NCI-H1436 (cell line): ENCODE measurements at places on chromosomes 5 and 9.

DNA sequence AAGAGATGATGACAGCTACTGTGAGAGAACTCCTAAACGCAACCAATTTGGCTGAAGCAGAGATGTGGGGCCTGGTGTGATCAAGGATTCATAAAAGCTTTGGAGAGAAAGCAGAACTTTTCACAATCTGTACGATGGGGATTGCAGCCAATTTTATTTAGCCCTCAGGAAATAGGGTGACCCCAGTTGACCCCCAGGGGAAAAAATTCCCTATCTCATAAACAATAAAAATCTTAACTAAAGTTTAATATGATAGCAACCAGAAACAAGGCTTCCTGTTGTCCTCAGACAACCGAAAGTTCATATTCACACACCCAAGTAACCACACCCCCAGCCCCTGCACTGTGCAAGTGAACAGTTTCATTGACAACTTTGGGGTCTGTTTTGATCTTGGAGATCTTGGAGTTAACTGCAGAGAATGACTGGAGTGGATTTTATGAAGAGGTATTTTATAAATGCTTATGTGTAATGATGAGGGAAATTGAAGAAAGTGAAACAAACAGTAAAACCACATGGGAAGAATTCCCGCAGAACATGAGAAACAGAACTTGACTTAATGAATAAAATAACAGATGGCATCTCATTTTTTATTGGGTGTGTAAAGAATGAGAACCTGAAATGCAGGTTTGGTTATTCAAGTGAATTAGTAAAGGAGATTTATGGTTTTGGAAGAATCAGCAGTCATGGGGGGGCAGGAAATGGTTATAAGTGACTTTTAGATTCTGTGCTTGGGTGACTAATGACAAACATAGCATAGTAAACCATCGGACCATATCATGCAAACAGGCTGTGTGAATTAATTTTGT lies 94.5 kb downstream of the PDE4D start:
- no peak for DNase-seq

DNA sequence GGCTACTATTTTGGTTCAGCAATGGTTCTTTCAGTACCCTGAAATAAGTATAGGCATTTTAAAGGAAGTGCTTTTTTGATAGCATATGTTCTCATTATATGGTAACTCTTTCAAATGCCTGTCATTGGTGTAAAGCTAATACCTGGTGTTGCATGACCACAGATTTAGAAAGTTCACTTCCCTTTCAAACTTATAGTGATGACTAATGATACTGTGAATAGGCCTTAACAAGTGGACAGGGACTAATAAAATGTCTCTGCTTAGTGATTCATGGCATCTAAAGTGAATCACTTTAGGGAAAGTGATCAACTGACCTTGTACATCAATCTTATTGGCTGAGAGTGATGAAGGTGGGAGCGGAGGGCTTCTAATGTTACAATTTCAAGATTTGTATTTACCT lies 21.6 kb downstream of the MRPL22 start:
- no peak for DNase-seq

DNA sequence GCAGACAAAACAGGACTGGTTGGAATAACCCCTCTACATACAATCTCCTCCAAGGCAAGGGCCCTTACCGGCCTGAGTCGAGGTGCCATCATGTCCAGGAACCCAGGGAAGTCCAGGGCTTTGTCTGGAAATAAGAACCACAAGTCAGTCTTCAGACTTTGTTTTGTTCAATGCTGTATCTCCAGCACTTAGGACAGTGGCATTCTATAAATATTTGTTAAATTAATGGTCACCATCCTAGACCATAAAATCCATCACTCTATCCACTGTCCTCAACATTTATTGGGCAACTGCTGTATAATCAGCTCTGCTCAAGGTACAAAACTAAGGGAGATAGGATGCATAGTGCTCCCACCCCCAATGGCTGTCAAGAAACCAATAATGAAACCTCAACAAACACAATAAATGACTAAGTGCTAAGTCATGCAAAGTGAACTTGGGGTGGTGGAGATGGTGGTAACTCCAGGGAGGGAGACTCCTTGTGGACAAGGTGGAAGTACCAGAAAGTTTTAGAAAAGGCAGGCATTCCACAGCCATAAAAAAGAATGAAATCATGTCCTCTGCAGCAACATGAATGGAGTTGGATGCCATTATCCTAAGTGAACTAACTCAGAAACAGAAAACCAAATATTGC lies 5.0 kb downstream of the RELL2 start:
- DNase-seq, result no peak

GRCh38 chr5:152900332-152900731 lies 495.3 kb upstream of the NMUR2 start:
- no peak for DNase-seq

DNA sequence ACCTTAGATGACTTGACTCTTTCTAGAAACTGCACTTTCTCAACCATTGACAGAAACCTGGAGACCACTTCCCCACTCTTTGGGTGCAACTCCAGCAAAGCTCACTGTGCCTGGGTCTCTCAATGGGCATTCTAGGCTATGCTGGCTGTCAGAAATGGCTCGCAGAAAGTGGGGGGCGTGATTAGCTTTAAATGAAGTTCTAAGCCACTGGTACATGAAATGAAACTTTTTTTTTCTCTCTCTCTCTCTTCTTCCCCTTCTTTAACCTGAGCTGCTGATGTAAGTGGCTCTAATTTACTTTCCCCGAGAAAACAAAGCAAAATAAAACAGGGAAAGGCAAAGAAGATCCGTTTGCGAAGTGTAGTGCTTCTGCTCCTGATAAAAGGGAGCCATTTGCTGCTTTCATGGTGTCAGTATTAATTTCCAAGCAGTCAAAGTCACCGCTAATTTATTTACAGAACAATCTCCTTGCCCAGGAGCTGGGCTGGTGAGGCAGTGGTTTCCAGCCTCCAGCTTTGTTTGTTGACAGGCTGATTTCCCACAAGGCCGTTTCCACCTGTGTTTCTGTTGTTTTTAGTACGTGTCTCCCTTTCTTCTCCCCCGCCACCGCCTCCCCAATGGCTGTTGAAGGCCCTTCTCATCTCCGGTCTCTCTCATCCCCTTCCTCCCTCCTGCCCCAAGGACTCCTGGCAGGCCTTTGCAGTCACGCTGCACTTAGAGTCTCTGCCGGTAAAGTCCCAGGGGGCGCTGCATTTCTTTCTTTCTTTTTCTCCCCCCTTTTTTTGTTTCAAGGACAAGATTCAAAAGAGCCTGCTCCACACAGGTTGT lies 422.9 kb downstream of the EBF1 start:
- peak; percentile 75 for DNase-seq

DNA sequence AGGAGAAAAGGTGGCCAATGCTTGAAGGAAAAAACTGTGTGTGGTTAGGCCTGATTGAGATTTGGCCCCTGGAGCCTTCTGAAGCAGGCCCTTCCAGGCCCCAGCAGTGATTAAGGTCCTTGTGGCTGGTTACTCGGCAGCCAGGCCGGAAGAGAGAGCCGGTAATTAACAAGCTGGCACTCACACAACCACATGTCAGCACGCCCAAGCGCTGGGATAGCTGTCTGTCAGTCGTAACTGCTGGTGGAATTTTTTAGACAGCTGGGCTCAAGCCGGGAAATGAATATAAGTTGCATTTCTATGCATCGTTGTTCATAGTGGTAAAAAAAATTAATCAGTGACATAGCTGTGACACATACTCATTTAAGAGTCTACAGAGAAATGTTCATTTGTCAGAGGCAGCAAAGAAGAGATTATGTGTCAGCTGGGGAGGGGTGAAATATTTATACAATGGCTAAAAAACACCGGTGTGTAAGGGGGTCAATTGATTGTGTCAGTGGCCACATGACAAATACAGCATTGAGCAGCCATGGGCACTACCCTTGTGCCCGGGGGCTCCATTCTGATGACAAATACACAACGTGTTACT lies 13.7 kb upstream of the ARAP3 start:
- DNase-seq, result no peak

DNA sequence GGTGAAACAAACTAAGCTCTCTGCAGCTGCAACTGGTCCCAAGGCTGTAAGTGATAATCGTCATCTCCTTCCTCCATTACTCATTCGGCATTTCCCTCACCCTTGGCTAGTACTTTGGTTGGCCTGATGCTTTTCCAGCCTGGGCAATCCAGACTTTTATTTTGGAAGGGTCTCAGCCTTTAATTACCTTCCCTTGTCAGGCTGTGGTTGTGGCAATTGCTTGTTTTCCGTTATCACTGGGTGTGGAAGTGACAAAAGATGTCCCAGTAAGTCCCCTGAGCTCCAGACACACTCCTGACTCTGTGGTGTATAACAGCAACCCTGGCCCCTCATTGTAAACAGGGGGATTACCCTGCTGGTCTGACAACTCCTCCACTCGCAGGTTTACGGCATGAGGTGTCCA lies 6.3 kb upstream of the FAF2 start:
- DNase-seq, result no peak

DNA sequence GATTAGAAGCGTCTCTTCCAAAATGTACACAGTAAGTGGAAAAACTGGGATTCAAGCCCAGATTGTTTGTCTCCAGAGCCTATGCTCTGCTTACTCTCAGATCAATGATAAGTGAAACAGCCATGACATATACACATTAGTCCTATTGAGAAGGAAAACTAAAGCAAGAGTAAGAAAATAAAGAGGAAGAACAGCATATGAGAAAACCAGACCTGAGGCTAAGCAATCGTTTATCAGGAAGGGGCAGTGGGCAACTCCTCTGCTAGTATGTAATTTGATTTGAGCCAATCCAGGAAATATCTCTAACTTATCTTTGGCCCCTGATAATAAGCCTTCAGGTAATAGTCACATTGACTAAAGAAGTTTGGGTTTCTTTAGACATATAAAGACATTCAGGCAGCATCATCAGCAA lies 789.9 kb upstream of the C9orf72 start:
- DNase-seq, result no peak

- no peak for DNase-seq
Observed at GRCh38 chr9:116504893-116505480, 182.1 kb upstream of the TRIM32 start.

GRCh38 chr9:16133556-16134227 lies 580.8 kb downstream of the CCDC171 start:
- peak; percentile 43 for DNase-seq

- DNase-seq, result no peak
Observed at GRCh38 chr9:134196911-134197310, 32.5 kb upstream of the RNU6ATAC start.

DNA sequence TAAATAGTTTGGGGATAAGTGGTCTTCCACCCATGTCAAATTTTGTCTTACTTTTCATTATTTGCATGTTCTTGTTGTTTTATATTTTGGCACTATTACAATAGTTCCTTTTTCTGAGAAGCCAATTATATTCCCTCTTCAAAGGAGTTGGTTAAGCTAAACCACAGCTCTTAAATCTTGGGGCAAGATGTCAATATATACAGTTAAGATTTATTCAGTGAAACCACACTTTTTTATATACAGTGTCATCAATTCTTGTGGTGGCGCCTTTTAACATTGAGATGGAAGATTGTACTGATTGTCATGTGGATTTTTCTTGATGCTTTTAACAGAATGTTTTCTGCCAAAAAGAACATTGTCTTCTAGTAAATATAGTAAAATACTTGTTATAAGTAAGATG lies 104.1 kb downstream of the MTREX start:
- DNase-seq, result no peak

- DNase-seq, result no peak
Observed at GRCh38 chr9:137303151-137303892, 1.3 kb upstream of the NRARP start.

DNA sequence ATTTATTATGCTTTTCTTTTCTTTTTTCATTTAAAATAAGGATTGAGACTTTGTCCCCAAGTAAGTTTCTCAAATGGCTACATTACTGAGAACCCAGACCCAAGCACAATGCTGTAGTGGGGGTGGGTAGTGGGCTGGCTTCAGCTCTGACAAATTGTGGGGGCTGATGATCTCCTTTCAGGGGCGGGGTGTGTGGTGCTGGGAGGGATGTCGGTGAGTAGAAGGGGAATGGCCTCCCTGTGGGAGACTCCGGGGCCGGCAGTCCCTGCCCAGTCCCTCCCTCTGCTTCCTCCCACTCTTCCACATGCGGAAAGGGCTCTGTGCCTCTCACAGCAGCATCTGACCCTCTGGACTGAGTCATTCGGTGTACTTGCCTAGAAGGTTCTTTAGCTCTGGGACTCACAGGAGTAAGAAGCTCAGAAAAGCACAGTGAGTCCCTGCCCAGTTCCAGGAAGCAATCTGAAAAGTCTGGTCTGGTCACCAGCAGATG lies 14.3 kb downstream of the CD180 start:
- no peak for DNase-seq

GRCh38 chr5:19492861-19493260 lies 495.1 kb downstream of the CDH18 start:
- no peak for DNase-seq

- no peak for DNase-seq
Observed at GRCh38 chr5:166709691-166710090, 1581.8 kb upstream of the WWC1 start.

GRCh38 chr5:139788294-139788910 lies 7.2 kb upstream of the PSD2 start:
- no peak for DNase-seq

DNA sequence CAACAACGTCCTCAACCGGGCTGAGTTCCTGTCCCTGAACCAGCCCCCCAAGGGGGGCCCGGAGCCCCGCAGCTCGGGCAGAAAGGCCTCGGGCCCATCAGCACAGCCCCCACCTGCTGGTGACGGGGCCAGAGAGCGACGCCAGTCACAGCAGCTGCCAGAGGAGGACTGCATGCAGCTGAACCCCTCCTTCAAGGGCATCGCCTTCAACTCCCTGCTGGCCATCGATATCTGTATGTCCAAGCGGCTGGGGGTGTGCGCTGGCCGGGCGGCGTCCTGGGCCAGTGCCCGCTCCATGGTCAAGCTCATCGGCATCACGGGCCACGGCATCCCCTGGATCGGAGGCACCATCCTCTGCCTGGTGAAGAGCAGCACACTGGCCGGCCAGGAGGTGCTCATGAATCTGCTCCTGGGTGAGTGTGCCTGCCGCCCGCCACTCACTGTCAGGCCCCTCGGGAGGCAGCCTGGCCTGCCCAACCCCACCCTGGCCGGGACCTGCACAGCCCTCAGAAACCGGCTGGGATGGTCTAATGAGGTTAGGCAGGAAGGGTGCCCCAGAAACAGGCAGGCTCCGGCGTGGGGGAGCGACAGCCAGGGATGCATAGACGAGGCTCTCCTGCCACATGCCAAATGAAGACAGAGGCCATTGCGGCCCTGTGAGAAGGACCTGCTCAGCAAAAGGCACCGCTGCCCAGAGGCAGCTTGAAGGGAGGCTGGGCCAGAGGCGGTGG lies 678 bp downstream of the PLPP7 start:
- DNase-seq, result no peak

- DNase-seq, result no peak
Observed at GRCh38 chr5:97009212-97009898, 73.5 kb downstream of the LNPEP start.

- DNase-seq, result no peak
Observed at GRCh38 chr5:140570488-140570887, 5.9 kb downstream of the SLC35A4 start.

- no peak for DNase-seq
Observed at GRCh38 chr5:116930616-116931015, 356.0 kb upstream of the SEMA6A start.

GRCh38 chr5:170408877-170409660 lies 19.9 kb upstream of the KCNMB1 start:
- no peak for DNase-seq

- DNase-seq, result no peak
Observed at GRCh38 chr5:174317256-174317894, 271.9 kb downstream of the NSG2 start.

- DNase-seq, result no peak
Observed at GRCh38 chr5:98940581-98940980, 11.8 kb upstream of the CHD1 start.
